ENCODE measurements at places on chromosomes 5 and 9. TPM values are rescaled to one million over a fixed set of nuclear protein-coding genes. Genes with fewer than 3 reads are reported as not detected.
A peak's percentile ranks its signal among the peaks of the same experiment; 100 is the strongest.

Gene SAPCD2
- total RNA-seq, result 134 TPM

Gene MOB3B
- 2.6 TPM for total RNA-seq

Gene CACNA1B
- total RNA-seq, result not detected

Gene OSMR
- total RNA-seq, result 20.3 TPM

Gene GRM6
- total RNA-seq, result not detected

Gene FOXD4
- total RNA-seq, result 0.80 TPM

- DNase-seq, result peak; percentile 19
Measured at GRCh38 chr9:97811533-97812246, 41.3 kb upstream of the FOXE1 start.

DNA sequence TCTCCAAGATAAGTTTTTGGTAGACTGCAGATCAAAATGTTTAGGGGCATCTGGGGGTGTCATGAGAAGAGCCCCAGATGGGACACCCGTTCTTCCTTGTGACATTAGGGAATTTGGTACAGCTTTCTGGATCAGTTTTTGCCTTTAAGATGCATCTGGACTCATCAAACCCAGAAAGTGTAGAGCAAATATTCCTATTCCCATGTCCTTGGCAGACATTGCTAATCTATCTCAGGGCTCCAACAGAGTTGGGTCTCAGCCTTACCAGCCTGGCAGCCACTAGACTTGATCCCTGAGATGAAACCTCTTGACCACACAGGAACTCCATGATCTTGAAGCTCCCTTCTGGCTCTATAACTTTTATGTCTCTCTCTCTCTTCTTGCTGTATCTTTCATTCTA is 35.6 kb downstream of the ERGIC1 start:
- DNase-seq, result no peak

GRCh38 chr5:10454591-10455276 is 13.1 kb downstream of the ROPN1L start:
- DNase-seq, result peak; percentile 94

DNA sequence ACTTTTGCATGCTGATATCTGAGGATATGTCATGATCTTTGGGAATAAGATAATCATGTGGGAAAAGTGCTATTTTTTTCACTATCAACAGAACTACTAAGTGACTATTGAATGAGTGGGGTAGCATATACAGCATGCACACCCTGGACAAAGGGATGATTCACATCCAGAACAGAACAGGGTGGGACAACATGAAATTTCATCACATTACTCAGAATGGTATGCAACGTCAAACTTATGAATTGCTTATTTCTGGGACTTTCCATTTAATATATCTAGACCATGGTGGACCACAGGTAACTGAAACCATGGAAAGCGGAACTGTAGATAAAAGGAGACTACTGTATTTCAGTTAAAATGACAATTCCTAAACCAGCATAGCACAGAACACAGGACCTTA is 370.0 kb downstream of the HINT1 start:
- peak; percentile 42 for DNase-seq

GRCh38 chr5:177565046-177565445 is 10.7 kb upstream of the FAM193B start:
- DNase-seq, result no peak

DNA sequence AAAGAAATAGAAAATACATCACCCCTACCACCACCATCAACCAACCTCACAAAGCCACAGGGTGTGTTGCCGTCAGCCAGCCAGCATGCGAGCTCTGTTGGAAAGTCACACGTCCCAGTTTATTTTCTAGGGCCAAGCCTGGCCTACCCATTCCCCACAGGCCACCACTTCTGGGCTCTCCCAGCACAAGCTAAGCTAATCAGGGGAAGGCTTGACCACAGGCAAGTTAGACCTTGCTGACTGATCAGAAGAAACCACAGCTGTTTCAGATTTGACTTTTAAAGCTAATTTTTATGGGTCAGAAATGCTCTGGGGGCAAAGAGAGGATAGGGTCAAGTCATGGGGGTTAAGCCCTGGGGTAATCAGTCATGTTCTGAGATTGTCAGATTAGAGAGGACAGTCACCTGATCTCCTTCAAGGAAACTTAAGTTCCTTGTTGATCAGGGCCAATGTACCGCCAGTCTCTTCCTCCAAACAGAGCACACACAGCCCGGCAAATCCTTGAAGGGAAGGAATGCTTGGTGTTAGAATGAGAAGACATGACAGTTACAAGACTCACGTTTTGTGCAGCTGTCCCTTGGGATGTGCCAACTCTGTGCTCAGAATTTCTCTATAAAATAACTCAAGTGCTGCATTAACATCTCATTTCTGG is 7.6 kb downstream of the SHB start:
- DNase-seq, result no peak

GRCh38 chr5:57280853-57281252 is 107.0 kb downstream of the GPBP1 start:
- no peak for DNase-seq

- DNase-seq, result no peak
Measured at GRCh38 chr9:4690144-4690543, 10.8 kb downstream of the CDC37L1 start.

GRCh38 chr5:129020683-129021082 is 55.4 kb downstream of the SLC27A6 start:
- no peak for DNase-seq

GRCh38 chr9:135447126-135447525 is 32.5 kb upstream of the PPP1R26 start:
- DNase-seq, result no peak

GRCh38 chr9:7828334-7828733 is 28.8 kb upstream of the DMAC1 start:
- DNase-seq, result no peak

DNA sequence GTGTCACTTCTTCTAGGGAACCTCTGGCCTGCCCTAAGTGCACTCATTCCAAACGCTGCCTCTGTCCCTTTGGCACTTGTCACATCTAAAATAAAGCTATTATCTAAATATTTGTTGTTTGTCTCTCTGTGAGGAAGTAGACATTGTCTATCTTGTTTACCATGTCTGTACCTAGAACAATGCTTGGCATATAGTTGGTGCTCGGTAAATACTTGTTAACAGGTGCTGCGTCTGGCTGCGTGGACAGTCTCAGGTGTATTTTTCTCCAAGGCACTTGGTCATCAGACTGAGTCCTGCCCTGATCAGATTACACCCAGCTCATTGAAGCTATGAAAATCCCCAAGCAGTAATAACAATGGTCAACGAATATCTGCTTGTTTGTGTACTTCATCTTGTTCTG is 174.9 kb upstream of the SMIM23 start:
- DNase-seq, result no peak

- no peak for DNase-seq
Measured at GRCh38 chr5:43642428-43642827, 39.4 kb downstream of the NNT start.

DNA sequence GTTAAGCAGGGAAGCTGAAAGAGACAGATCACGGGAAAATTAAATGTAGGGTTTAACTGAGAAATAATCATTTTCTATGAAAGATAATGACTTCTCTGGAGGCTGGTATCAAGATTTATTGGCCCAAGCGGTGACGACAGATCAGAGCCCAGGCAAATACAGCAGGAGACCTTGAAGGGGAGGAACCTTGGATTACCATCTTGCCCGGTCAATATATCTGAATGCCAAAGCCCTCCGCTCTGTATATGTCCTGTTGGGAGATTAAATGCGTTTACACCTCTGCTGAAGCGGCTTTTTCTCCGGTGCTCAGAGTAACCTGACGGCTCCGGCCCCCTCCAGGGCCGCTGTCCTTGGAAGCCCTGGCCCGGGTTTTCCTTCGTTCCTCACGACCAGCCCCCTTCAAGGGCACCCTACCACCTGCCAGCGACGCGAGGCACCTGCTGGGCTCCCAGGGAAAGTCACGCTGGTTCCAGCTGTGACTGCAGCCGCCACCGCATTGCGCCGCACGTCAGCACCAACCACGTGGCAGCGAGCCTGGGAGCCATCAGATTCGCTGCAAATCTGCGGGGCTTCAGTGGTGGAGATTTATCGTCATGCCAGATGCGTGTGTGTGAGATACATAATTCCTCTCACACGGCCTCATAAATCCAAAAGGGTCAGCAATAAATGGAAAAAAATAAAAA is 4.4 kb upstream of the QSOX2 start:
- DNase-seq, result no peak

DNA sequence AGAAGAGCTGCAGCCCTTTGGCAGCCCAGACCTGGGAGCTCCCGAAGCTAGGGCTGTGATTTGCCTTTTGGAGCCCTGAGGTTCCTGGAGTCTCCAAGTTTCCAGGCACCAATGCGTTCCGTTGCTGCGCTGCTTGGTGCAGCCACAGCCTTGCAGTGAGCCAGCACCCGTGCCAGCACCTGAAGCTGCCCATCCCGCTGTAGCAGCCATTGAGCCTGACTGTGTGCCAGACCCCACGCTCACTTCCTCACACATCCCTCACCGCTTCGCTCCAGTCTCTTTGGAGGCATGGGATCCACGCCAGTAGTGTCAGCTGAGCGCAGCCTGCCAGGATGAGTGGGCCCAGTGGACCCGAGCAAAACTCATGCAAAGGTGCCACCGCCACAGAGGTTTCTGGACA is 22.5 kb upstream of the C9orf72 start:
- DNase-seq, result no peak

DNA sequence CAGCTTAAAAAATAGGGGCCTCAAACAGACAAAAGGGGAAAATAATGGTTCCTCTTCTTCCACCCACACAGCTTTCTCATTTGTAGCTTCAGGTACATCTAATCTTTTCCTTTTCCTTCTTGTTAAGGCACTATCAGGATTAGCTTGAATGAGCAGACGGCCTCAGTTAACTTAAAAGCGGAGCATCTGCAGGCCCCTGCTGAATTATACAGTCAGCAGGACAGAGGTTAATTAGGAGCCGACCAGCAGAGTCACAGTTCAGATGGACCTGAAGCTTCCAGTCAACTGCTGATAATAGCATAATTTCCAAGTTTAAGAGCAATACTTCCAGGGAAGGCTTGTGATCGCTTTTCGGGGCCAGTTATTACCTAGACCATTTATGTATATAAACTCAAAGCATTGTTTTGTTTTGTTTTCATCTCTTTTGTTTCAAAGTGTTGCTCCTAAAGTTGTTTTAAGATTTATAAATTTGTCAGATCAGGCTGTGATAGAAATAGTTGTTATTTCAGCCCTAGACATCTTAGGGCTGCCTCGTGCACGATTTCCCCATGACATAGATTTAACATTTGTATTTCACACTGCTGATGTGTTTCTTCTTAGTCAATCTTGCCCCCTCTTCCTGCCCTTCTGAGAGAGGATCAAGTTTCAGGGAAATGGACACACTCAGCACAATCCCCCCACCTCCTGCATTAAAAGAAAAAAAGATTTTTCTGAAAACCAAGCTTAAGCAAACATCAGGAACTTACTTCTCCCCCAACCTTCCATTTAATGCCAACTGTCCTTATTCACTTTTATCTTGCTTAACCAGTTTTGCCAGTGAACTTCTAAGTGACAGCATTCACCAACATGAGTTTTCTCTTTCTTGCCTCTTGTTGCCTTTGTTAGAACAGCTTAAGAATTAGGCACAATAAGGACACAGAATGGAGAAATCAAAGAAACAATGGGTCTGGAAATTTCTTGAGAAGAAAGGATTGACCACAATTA is 449.8 kb downstream of the ARHGEF28 start:
- peak; percentile 83 for DNase-seq

DNA sequence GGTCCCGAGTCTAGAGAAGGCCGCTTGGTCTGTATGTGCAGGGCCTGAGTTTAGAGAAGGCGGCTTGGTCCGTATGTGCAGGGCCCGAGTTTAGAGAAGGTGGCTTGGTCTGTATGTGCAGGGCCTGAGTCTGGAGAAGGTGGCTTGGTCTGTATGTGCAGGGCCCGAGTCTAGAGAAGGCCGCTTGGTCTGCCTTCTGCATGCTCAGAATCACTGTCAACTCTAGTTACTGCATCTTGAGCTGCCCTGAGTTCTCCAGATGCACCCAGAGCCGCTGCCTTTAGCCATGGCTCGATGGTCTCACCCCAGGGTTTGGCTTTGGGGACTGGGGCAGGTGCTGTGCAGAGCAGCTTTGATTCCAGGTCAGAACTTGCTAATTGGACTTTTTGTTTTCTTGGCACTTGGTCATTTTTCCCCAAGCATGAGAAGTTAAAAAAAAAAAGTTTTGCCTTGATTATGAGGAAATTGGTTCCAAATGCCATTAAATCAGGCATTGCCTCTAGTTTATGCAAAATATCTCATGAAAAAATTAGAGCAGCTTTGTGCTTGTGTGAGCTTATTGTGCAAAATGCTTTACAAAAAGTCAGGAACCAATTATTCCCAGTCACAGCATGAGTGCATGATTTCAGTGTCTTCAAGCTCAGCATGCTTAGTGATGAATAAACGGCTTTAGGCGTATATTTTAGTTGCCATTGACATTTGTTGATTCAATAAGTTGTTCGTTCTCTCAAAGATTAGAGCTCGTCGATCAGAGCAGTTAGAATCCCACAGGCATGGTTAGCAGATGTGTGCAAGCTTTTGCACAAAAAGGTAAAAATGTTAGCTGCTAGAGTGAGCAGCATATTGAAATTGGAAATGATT is 25.4 kb upstream of the EXOC3 start:
- DNase-seq, result no peak

- no peak for DNase-seq
Measured at GRCh38 chr5:170545811-170546210, 42.0 kb downstream of the KCNIP1 start.

- DNase-seq, result no peak
Measured at GRCh38 chr9:105252405-105252756, 7.9 kb downstream of the SLC44A1 start.

DNA sequence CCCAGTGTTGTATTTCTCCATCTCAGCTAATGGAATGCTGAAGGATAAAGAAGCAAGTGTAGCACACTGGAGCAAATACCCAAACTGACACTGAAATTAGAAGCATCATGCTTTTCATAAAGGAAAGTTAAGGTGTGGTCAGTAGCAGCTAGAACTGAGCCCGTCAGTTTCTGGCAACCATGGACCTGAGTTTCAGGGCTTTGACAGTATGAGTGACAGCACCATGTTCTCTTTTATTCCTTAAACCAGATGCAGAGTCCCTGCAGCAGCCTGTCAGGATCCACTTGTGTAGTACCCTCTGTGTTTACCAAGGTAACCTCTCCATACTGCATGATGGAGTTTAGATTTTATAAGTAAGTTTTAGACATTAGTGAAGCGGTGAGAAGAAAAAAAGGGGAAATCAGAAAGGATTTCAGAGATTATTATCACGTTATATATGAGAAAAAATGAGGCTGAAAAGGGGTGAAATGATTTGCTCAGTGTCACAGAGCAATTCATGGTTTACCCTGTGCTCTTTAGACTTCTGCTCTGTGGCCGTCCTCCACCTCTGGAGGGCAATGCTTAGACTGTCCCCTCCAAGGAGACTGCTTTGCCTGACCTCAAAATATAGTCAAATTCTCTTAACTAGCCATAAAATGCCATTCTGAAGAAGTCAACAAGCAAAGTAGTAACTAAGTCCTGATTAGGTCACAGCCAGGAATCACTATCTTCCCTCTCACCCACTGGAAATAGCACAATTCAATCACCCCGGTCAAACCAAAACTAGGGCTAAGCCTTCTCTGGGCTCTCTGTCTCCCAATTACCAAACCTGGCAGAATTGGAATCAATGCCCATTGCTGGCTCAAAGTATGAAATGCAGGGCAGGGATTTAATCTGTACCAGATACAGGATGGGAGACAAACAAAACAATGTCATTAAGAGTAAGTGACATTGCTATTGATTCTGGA is 10.5 kb upstream of the MYOT start:
- no peak for DNase-seq

Measured in PC-3 (cell line).